Effector CD4-positive, alpha-beta T cell (primary cell): ENCODE measurements at places on chromosomes 16 and 17.
A peak's percentile ranks its signal among the peaks of the same experiment; 100 is the strongest.

DNA sequence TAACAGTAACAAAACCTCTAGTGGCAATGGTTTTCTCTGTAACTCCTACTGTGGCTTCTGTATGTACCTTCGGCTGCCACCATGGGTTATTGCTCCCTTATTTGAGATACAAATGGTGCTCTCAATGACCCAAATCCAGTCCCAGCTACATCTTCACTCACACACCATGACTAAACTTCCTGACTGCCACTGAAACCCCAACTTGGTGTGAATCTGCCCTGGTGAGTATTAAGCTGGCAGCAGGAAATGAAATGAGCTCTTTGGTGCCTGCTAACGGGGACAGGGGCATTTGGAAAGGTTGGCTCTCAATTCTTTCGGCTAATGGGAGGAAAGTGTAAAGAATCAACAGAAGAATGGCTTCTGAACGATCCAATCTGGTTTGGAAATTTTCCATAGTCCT is 7.5 kb upstream of the SLC35B1 start:
- peak; percentile 25 for DNase-seq

GRCh38 chr17:34177642-34178041 is 77.4 kb upstream of the CCL2 start:
- DNase-seq, result no peak

- peak; percentile 9 for DNase-seq
Observed at GRCh38 chr17:79612468-79613194, 1.8 kb upstream of the RBFOX3 start.

GRCh38 chr16:85421338-85422195 is 191.6 kb upstream of the GSE1 start:
- DNase-seq, result no peak

DNA sequence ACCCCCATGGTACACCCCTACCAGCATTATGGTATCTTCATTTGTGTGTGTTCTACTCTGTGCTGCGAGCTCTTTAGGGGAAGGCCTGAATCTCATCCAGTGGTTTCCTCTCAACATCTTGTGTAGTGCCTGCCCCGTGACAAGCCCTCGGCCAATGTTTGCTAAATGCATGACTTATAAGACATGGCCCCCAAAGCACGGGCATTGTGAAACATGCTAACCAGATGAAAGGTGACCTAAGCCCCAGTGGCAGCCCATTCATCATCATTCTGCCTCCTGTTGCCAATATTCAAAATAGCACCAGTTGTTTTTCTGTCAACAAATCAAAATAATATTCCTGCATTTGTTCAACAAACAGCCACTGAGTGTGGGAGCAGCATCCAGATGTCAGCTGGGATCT is 108.8 kb upstream of the HSBP1 start:
- no peak for DNase-seq

DNA sequence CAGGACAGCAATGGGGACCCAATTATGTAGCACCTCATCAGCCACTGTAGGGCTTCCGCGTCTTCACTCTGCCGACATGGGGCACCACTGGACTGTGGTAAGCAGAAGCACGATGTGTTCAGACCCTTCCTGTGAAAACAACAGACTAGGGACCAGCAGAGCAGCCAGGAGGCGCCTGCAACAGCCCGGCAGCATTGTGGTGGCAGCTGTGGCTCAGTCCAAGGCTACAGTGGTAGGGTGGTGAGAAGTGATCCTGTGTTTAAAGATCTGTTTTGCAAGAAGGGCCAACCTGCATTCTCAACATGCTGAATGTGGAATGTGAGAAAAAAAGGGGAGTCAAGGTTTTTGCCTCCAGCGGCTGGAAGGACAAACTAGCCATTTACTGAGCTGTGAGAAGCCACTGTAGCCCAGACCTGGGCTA is 80.8 kb downstream of the GAS7 start:
- no peak for DNase-seq

DNA sequence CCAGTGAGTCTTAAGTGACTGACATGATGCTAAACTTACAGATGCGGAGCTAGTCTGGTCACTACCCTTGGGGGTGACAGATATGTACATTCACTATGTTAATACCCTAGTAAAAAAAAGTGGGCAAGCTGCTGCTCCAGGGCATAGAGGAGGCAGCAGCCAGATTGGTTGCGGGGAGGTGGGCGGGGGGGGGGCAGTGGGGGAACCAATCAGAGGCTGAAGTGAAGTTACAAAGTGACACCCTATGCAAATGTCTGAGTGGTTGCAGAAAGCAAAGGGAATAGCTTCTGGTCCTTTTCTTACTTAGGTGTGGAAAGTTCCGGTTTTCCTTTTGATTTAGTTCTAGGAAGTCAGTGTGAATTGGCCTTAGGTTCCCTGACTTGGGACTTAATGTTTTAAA is 12.1 kb downstream of the NDEL1 start:
- no peak for DNase-seq

DNA sequence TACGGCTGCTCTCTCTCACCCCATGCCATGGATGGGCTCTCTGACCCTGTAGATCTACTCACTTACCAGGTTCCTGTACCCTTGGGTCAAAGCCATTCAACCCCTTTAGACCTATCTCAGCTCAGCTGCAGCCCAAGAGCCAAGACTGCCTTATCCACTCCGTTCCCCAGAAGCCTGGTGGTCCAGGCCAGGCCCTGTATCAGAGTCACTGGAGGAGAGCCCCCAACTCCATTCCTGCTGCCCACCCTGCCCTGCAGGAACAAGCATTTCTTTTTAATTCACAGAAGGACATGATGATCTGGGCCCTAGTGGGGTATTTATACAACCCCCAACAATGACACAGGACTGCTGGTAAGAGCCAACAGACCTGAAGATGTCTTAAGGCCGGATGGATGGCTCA is 76.8 kb downstream of the AIPL1 start:
- no peak for DNase-seq

GRCh38 chr17:13698832-13699231 is 97.1 kb upstream of the HS3ST3A1 start:
- no peak for DNase-seq

- DNase-seq, result no peak
Observed at GRCh38 chr17:58010067-58010799, 3.2 kb upstream of the SRSF1 start.

DNA sequence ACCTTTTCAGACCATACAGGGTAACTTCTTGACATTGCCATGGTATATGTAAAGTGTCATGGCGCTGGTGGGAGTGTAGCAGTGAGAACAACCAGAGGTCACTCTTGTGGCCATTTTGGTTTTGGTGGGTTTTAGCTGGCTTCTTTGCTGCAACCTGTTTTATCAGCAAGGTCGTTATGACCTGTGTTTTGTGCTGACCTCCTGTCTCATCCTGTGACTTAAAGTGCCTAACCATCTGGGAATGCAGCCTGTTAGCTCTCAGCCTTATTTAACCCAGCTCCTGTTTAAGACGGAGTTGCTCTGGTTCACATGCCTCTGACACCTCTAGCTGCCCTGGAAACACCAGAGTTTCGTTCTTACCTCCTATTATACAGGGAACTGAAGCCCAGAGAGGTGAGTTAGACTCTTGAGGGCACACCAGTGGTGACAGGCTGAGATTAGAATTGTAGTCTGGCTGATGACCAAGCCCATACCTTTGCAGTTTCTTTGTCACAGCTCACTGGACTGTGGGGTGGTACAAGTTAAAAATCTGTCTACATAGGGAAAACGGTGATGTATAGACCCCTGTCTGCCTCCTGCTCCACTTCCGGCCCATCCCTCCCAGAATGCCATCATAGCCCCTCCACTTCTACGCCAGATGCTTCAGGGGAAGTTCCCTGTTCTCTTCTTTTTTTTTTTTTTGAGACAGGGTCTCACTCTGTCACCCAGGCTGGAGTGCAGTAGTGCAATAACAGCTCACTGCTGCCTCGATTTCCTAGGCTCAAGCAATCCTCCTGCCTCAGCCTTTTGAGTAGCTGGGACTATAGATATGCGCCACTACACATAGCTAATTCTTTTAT is 21.0 kb downstream of the KSR1 start:
- DNase-seq, result no peak

DNA sequence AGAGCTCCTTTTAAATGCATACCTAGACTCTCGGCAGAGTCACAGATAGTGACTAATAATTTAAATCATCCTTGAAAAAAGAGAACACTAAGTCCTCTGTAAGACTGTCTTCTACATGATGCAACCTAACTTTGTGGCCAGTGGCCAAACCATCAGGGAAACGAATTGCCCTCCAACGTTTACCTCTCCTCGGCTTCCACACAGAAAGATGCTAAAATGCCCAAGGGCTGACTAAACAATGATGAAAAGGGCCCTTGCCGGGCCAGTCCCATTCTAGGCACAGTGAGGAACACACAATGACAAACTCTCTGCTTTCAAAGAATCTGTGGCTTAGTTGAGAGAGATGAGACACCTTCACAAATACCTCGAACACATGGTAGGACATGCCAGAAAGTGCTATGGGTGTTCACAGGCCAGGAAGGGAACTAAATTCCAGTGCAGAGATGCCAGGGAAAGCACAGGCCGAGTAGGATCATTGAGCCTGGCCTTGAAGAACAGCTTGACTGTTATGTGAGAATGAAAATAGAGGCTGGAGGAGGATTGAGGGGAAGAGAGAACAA is 35.3 kb upstream of the PITPNM3 start:
- DNase-seq, result no peak

DNA sequence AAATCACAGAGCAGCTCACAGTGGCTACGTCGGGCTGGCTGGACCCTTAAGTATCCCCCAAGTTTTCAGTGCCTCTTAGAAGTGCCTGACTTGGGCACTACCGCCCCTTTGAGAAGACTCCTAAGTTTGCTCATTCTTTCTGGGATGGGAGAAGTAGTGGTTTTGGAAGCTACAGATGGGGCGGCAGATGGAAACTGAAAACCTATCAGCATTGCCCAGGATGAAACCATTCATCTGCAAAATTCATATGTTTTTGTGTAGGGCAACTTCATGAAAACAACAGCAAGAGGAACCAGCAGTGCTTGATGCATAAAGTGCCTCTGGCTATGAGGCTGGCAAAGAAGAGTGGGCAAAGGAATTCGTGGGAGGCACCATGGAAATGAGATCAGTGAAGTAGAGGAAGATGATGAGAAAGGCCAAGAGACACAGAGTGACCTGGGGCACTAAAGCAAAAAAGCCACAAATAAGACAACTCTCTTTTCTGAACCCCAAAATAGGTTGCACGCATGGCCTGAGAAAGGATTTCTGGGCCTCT is 277.1 kb downstream of the XYLT1 start:
- no peak for DNase-seq

- DNase-seq, result peak; percentile 11
Observed at GRCh38 chr17:42403150-42403549, 14.9 kb upstream of the STAT3 start.

DNA sequence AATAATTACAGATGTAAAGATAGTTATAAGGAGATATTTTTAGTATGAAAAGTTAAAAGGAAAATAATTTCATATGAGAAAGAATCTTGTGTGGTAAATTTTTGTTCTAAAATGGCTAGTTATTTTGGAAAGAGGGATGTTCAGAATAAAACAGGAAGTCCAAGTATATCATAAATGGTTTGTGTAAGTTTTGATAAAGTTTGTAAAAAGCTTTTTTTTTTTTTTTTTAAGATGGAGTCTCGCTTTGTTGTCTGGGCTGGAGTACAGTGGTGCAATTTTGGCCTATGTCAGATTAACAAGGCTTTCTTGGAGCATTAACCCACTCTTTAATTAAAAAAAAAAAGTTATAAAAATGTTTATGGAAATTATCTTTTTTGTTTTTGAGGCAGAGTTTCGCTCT is 8.2 kb upstream of the CDK10 start:
- no peak for DNase-seq

DNA sequence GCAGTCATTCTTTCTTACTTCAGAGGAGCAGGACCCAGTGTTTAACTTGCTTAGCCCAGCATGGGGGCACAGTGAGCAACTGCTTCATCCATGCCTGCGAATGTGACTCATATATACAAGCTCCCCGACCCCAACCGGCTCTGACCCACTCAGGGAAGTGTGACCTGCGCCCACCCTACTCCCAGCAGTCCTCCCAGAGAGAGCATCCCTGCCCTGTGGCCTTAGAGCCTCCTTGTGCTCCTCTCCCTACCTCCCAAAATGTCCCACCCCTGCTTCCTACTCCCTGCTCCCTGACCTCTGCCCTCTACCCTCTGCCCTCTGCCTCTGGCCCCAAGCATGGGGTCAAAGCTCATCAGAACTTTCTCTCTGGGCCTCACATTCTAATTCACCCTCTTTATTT is 46.9 kb upstream of the DLX4 start:
- DNase-seq, result no peak

DNA sequence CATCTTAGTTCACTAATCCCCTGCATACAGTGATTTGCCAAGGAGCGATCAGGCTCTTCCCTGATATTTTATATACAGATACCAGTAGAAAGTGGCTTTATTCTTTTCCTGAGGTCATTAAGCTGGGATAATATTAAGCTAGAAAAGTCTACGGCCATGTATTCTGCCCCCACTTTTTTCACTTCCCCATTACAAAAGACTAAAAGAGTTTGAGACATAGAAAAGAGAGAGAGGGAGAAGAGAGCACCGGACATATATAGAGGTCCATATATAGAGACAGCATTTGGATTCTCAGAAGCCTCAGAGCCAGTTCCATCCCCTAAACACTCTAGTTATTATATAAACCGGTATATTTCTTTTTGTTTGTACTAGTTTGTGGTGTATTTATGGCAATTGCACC is 166.5 kb upstream of the ANKFN1 start:
- DNase-seq, result no peak

DNA sequence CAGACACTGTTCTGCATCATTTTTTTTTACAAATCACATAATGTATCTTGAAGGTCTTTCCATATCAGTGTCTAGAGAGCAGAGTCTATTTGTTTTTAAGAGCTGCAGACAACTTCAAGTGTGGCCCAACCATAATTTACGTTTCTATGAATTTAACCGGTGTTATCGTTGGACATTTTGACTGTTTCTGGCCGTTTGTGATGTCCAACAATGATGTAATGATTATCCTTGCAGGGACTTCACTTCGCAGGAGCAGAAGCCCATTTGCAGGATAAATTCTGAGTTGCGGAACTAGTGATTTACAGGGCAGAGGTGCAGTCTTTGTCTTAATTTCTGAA is 26.9 kb upstream of the HLF start:
- DNase-seq, result no peak

DNA sequence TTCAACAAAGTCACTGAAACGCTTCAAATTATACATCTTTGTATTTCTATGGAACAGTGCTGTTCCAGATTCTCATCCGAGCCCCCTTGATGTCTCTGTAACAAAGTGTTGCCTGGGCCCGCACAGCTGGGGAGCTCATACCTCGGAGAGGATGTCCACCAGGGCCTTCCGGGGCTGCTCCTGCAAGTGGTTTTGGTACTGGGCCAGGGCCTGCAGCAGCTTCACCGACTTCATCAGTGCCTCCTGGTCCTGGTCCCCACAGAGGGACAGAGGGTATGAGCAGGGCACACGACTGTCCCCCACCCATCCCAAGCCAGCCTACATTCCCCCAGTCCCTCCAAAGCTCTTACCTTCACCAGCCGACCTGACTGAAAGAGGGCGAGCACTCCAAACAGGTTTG is 1.5 kb downstream of the MYBBP1A start:
- no peak for DNase-seq
